ENCODE measurements at places on chromosomes 4 and X. TPM values are rescaled to one million over a fixed set of nuclear protein-coding genes. Genes with fewer than 3 reads are reported as not detected.

DNA sequence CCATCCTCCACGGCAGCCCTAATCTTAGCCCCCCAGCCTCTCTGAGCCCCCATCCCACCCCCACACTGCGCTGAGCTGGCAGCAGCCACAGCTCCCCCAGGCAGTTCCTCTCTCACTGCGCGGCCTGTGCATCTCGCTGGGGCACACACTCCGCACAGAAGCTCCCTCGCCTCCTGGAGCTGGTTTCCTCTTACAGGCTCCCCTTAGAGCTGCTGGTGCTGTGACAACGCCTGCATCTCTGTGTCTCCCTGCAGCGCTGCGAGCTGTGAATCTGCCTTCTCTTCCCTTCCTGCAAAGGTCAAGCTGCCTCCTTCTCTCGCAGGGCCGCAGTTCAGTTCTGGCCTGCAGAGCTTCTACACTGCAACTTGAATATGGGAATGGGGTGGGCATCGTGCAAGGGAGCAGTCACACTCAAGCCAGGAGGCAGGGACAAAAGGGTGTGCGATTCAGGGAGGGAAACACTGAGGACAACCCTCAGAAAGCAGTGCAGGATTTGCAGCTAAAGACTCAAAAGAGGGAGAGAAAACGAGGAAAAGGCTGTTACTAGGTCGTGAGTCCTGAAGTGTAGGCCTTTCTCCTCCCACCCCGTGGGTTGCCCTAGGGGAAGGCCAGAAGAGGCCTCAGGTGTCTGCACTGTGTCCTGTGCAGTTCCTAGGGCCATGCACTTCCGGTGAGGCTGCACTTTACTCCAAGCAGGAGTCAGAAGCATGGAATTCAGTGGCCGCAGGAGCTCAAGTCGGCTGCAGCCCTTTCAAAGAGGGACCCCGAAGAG lies 87.0 kb downstream of the BCOR start:
- no peak for DNase-seq

DNA sequence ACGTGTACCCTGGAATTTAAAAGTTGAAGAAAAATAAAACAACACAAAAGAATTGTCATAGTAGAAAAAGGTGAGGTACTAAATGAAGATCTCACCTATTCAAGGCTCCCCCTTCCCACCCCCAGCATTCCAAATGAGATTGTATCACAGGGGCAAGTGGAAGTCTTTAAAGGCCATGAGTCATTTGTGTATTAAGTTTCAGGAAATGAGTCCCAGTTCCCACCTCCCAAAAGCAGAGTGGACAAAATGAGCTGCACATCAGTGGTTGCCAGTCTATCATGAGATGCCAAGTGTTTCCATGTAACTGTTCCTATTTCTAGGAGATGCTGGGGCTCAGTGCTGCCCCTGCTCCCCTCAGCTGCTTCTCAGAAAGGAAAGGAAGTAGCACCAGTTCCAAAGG lies 20.1 kb downstream of the ARHGEF9 start:
- DNase-seq = no peak

GRCh38 chr4:125111323-125111722 lies 203.4 kb upstream of the FAT4 start:
- no peak for DNase-seq

Gene FGFBP2
- total RNA-seq = not detected

All from NCI-H460 (cell line).